ENCODE measurements at places on chromosomes 7 and 10. TPM values are rescaled to one million over a fixed set of nuclear protein-coding genes. Genes with fewer than 3 reads are reported as not detected.

Gene LAMB1
- total RNA-seq = 246 TPM

Gene RALA
- 13.8 TPM for total RNA-seq

Gene PRSS58
- total RNA-seq = not detected

Gene EIF3A
- total RNA-seq = 98.4 TPM

Gene C7orf57
- not detected for total RNA-seq

Gene PILRB
- total RNA-seq = 25.3 TPM

Gene SPDYE1
- total RNA-seq = not detected

Gene MET
- 16.8 TPM for total RNA-seq

Gene RPEL1
- not detected for total RNA-seq

Gene BAMBI
- total RNA-seq = 4.9 TPM

Gene PDE6C
- total RNA-seq = not detected

Gene CCL24
- not detected for total RNA-seq

Gene TEX36
- not detected for total RNA-seq

Gene KCNH2
- total RNA-seq = 40.6 TPM

Gene CHCHD1
- 32.8 TPM for total RNA-seq

Gene RTKN2
- total RNA-seq = not detected

All from sigmoid colon (tissue), 7 donors.